ENCODE measurements at places on chromosomes 5 and 9.

DNA sequence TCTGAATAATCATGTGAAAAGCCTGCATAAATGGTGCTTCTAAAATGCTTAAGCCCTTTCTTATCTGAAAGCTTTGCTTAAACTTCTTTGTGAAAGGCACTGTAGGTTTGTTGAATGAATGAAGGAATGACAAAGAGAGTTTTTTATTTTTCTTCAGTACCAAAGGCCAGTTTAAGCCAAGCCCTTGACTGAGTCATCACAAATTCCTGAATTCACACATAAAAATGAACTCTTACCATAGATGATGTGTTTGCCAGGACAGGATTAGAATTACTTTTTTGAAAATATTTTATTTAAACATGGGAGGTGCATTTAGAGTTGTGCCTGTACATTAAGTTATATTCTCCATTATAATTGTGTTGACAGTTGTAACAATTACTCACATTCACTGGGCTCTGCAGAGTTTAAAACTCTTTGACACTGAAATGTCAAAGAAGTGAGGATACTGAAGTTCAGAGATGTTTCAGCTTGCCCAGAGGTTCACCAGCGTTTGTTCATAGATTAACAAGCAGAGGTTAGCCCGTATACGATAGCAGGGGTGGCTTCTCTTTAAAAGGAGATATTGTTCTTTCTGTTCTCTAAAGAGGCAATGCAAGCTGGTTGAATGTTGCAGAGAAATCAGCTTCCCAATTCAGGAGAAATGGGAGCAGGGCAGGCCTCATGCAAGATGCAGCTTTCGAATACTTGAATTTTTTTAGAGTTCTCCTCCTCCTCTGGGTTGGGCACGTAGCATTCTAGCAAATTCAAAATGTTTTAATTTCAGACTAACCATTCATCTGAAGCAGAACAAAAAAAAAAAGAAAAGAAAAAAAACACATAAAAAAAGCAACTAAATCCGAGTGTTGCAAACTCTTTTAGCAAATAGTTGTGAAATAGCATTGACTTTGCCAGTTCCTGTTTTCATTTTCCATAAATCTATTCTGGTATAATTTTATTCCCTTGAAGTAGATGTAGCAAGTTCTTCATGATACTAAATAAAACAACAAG is 358.7 kb upstream of the KLF4 start:
- no peak for DNase-seq

DNA sequence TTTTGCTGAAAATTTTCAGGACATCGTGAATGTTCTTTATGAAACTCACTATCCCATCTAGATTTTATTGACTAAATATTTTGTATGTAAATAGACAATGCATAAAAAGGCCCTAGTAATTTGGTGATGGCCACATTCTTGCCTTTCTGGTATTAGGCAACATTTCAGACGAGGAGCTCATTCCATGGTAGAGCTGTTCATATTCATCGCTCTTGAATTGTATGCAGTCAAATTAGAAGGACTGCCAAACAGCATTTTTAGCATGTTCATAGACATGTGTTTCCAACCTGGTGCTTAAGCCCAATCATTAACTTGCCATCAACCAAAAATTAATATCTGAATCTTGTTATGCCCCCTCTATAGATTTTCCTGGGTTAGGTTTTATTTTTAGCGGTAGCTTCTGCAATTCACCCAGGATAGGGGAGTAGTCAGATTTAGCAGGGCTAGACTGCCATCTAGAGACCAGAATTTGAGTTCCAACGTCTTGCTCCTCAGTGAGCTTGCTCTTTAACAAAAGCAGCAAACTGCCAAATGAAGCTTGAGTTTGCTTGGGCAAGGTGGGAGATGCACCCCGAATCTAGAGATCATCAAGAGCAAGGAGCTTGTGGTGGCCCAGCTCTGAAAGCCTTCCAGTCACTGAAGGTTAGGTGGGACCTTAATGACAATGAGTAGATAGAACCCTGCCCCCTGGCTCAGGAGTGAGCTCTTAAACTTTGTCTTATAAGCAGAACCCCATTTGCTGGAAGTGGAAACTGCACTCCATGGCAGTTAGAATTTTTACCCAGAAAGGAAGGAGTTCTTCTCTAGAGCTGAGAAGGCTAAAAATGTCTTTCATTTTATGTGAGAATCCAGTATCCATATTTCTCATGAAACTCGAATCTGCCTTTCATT is 456.2 kb downstream of the RASEF start:
- DNase-seq, result no peak

- no peak for DNase-seq
These were observed 26.9 kb downstream of the PDE4D start for GRCh38 chr5:59866661-59867060.

- no peak for DNase-seq
These were observed 57.6 kb downstream of the OTULIN start for GRCh38 chr5:14721990-14722656.

- no peak for DNase-seq
These were observed 335.4 kb downstream of the NTRK2 start for GRCh38 chr9:85004818-85005413.

- DNase-seq, result no peak
These were observed 455.6 kb upstream of the CD180 start for GRCh38 chr5:67652201-67652600.

DNA sequence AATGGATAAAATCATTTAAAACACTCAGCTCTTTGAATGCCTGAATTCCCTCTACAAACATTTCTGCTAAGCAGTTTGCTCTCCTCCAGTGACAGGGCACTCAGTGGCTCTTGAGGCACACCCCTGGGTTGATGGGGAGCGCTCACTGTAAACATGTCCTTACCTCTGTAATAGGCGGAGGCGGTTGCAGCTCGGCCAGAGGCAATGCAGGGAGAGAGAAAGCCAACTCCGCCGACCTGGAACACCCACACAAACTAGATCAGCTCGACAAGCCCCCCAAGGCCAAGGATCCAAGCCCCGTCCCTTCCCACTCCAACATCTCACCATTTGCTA is 329 bp downstream of the CDC23 start:
- no peak for DNase-seq

- no peak for DNase-seq
These were observed 42.6 kb downstream of the CETN3 start for GRCh38 chr5:90366948-90367347.

- no peak for DNase-seq
These were observed 497.0 kb upstream of the GRAMD2B start for GRCh38 chr5:125926172-125926571.

DNA sequence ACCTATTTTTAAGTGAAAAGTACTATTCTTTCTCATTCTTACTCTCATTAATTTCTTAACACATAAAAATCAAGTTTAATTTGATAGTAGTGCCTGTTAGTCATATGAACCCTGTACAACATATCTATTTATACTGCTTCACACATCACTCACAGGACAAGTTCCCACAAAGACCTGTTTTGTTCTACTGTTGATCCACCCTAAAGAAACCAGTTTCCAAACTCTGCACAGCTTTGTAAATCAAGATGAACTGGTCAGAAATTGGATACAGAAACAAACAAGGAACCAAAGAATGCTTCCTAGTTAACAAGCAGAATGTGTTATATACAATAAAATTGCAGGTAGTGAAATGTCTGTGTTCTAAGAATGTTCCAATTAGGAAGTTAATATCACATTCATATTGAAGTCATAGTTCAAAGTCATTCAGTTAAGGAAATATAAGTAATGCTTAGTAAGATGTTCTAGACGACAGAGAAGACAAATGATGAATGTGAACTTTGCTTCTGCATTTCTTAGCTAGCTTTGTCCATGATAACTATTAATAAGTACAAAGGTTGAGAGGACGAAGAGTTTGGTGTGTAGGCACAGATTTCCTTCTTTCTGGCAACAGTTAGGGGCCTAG is 33.4 kb downstream of the C9orf85 start:
- no peak for DNase-seq

DNA sequence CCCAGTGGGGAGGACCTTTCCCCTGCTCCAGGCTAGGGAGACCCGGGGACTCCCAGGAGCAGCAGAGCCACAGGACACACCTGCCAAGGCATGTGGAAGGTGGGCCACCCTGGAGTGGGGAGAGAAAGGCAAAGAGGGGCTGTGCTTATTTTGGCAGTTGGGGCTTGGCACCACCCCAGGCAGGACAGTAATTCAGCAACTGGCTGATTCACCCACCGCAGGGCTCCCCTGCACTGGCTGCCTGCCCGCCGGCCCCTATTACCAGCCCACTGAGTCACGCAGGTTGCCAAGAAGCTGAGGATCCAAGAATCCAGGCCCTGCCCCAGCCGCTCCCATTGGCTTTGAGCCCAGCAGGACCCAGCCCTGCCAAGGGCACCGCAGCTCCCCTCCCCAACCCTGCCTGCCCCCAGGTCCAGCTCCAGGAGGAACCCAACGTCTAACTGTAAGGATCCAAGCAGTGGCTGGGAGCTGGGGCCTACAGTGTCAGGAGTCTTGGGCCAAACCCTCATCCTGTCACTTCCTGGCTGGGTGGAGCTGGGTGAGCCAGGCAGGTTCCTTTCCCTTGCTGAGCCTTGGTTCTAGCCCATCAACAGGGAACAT is 14.2 kb upstream of the RALGDS start:
- no peak for DNase-seq

- no peak for DNase-seq
These were observed 61.0 kb downstream of the MUSK start for GRCh38 chr9:110729641-110730040.

DNA sequence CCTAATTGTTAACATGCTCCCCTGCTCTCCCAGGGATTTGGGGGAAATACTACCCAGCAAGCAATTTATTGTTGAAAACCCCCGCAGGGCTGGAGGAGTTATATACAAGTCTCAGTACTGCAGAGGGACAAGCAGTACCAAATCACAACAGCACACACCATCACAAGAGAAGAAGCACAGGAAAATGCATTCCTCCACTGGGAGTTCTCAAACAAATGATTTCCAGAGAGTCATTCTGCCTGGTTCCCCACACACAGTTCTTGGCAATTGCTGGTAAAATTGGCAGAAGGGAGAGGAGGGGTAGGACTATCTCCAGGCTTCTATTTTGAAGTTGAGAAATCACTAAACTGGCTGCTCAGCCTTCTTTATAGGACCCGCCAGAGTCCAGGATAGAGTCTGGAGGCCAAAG is 16.8 kb downstream of the SIL1 start:
- no peak for DNase-seq

- DNase-seq, result no peak
These were observed 91.6 kb upstream of the ICE1 start for GRCh38 chr5:5330728-5331452.

GRCh38 chr9:68851657-68852056 is 146.6 kb downstream of the PIP5K1B start:
- DNase-seq, result no peak

GRCh38 chr5:81080809-81081460 is 120.8 kb downstream of the RASGRF2 start:
- no peak for DNase-seq
